ENCODE measurements at places on chromosomes 5 and 9. TPM values are rescaled to one million over a fixed set of nuclear protein-coding genes. Genes with fewer than 3 reads are reported as not detected.

GRCh38 chr9:124481115-124481514 lies 26.1 kb downstream of the NR5A1 start:
- DNase-seq: no peak

- no peak for DNase-seq
Observed at GRCh38 chr5:19406576-19407365, 581.2 kb downstream of the CDH18 start.

The FCN1 gene
- not detected for total RNA-seq

GRCh38 chr9:132162764-132163456 lies 1.1 kb downstream of the NTNG2 start:
- DNase-seq: peak; percentile 24

DNA sequence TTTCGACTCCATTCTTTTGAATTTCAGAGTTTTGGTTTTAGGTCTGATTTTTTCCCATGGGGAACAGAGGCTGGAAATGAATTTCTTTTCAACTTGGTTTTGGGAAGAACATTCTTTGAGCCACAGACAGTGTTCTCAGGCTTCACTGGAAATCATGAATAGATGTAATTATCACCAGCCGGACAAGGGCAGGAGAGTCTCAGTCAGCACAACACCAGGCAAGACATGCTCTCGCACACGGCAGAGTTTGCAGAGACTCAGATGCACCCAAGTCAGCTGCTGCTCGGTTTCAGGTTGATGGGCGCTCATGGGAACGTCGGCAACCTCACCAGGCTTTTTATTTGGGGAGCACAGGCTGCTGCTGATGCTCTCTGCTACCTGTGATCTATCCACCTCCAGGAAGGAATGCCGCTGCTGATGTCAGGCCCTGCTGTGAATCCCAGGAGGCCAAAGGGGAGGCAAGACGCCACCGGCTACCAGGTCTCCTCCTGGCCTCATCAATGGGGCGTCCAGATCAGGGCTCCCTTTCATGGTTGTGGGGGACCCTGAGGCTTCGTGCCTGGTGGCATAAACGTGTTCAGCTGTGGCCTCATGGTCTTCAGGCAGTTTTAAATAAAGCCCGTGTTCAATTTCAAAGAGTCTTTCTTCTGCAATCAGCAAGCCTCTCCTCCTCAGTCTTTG lies 332.3 kb upstream of the IRX4 start:
- DNase-seq: no peak

DNA sequence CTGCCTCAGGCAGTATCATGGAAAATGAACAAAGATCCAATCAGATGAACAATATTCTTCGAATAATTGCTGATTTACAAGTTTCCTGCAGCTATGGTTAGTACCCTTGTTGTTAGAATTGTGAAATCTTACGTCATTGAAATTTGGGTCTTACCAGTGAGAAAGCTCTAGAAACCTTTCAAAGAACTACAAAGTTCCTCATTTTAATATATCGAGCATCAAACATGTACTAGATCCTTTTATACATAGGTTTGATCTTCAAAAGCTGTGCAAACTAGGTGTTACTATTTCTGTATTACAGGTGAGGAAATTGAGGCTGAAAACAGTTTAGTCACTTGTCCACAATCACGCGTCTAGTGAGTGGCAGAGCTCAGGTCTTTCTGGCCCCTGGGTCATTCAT lies 43.7 kb upstream of the ANGPTL2 start:
- DNase-seq: no peak

DNA sequence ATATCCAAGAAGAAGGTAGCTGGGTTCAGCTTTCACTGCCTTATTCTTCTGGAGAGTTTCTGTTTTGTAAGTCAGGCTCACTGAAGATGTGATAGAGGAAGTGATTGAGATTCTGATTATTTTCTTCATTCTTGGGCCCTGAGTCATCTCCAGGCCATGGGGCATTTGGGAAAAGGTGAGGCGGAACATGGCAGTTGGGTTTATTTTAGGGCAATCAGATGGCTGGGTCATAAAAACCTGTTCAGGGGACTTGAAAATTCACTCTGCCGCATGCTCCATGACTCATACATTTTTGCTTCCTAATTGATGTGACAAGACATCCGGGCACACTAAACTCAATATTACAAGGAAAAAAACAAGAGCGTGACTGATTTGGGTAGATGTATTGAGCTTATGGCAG lies 265.7 kb upstream of the KLF4 start:
- DNase-seq: no peak

The RETREG1 gene
- 17.7 TPM for total RNA-seq

The RFK gene
- total RNA-seq: 8.3 TPM

DNA sequence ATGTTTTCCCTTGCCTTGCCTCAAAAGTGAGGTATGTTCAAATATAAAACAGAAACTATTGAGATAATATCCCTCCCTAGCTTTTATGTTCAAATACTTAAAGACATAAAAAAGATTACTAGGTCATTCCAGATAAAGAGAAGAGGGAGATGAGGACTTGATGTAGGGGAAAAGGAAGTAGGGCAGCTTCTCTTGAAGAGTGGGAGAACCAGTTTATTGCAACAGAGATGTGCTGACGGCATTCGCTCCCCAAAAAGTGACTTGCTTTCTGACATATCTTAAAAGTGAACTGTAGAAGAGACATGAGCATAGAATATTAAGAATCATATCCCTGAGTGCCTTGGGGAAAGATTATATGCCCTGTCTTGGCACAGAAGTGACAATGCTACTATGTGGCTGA lies 330.2 kb upstream of the NREP start:
- no peak for DNase-seq

- DNase-seq: no peak
Observed at GRCh38 chr5:116553366-116553765, 21.3 kb downstream of the SEMA6A start.

- no peak for DNase-seq
Observed at GRCh38 chr9:41229408-41230401, 40.6 kb upstream of the ZNG1F start.

DNA sequence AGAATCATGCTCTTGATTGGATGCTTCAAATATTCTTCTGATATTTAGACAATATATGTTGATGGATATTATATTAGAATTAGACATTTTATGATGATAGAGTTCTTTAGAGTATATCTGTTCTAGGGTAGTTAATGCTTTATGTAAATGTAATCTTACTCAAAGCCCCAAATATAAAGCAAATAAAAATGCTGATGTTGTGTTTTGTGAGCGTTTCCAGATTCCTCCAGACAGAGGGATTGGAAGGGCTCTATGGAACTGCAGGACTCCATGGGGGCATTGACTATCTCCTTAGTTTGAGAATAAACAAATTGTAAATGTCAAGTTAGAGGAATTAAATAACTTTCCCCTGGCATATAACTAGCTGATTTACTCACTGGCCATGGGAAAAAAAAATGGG lies 184.5 kb downstream of the MRPS30 start:
- no peak for DNase-seq

DNA sequence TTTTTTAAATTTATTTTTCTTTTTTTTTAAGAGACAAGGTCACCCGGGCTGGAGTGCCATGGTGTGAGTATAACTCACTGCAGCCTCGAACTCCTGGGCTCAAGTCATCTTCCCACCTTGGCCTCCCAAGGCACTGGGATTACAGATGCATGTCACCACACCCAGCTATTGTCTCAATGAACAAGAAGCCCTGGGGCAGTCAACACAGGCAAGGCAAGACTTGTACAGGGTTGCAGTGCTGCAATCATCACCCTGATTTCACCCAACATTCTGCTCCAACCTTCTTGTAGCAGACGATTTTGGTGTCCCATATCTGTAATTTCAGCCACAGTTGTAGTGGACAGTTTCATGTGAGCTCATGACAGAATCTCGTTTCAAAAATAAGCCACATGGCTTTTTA lies 205.8 kb upstream of the KIF2A start:
- no peak for DNase-seq

DNA sequence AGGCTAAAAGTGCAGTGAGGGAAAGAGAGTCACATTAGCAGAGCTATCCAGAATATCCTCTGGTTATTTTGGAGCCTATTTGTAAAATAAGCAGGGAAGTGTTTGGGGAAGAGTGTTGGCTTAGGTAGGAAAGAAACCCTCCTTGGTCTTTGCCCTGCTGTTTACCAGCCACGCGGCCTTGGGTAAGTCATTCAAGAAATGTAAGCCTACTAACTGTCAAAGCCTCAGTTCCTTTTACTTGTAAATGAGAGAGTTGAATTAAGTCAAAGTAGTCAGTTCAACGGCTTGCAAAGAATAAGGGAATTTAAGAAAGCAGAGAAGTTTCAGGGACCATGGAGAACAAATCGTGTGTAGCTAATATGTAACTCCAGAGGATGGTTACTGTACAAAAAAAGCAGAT lies 75.8 kb upstream of the TNC start:
- no peak for DNase-seq

GRCh38 chr5:158246661-158247060 lies 387.7 kb upstream of the CLINT1 start:
- no peak for DNase-seq

The GLE1 gene
- total RNA-seq: 52.5 TPM

- no peak for DNase-seq
Observed at GRCh38 chr9:16659096-16659495, 211.4 kb downstream of the BNC2 start.

The TRIM7 gene
- total RNA-seq: 1.6 TPM

DNA sequence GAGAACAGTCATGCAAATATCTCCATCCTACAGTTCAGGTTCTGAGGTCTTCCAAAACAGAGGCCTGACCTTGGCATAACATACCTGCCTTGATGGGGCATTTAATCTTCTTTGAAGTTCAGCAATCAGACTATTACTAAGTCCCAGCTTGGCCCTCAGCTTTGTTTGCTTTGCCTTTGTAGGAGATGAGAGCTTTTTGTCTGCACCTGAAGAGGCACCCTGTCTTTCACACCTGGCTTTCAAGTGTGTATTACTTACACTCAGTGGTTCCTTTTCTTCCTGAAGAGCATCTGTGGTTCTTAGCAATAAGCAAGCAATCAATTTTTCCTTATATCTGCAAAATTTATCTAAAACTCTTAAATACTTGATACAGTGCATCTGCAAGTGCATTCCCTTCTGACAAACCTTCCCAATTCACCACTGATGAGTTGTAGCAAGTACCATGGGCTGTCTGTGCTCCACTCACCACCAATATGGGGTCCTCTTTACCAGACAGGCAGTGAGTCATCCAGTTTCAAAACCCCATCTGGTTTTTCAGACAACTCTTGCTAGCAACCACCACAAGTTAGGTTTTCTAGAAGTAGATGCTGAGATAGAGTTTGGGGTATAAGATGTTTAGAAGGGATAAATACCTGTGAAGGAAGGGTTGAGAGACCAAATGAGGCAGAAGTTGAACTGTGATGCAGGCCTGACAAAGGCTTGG lies 100.2 kb downstream of the HINT1 start:
- DNase-seq: no peak

GRCh38 chr5:86974955-86975354 lies 292.7 kb upstream of the RASA1 start:
- DNase-seq: no peak

Data from activated CD4-positive, alpha-beta T cell treated with anti-CD3 and anti-CD28 coated beads for 36 hours (primary cell).